ENCODE measurements at places on chromosomes 6 and 20.

- DNase-seq = no peak
These were observed 26.4 kb downstream of the PNPLA1 start for GRCh38 chr6:36296240-36296639.

GRCh38 chr6:110410511-110410910 is 4.9 kb downstream of the DDO start:
- DNase-seq = no peak

GRCh38 chr6:117961301-117961700 is 54.2 kb downstream of the SLC35F1 start:
- DNase-seq = no peak

DNA sequence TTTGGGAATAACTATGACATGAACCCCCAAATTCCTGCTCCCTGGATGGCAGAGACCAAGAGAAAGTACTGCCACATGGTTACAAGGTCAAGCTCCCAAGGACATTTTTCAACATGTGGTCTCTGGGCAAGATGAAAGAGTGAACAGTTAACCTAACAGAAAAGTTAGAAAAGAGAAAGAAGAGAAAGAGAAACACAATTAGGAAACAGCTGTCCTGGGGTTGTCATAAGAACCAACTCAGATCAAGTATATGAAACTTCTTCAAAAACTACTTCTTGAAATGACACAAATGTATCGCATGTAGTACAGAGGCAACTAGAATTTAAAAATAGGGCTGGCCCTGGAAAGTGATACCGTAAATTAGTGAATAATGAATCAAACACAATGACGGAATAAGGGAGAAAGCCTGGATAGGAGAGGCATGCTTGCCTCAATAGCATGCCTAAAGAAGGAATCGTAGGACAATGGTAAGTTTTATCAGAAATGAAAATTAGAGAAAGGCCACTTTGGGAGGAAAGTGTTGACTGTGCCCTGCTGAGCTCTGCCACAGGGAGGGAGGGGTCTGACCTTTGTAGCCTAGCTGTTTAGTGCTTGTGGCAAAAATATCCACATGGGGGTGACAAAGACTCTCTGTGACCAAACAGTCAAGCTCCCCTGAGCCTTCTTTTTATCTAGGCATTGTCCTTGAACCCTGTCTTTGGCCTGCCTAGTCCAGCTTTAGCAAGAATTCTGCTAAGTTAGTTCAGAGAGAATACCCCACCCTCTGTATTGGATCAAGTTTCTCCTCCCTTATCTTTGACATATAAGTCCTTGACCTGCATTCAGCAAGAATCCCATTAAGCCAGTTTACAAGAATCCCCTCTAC is 4.3 kb upstream of the DCBLD1 start:
- DNase-seq = peak; percentile 26

DNA sequence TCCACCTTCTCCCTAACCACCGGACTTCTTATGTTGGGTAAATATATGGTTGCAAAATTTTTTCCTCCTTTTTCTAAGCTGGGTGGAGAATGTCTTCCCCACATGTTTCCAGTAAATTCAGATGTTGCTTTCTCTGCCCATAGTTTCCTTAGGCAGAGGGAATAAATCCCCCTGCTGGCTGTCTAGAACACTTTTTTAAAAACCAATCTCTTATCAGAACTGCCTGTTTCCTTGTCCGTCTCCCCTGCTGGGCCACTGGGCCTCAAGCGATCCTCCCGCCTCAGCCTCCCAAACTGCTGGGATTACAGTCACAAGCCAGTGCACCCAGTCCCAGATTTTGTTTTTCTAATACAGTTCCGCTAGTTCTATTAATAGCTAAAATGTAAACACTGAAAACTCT is 9.9 kb upstream of the WFDC2 start:
- no peak for DNase-seq

DNA sequence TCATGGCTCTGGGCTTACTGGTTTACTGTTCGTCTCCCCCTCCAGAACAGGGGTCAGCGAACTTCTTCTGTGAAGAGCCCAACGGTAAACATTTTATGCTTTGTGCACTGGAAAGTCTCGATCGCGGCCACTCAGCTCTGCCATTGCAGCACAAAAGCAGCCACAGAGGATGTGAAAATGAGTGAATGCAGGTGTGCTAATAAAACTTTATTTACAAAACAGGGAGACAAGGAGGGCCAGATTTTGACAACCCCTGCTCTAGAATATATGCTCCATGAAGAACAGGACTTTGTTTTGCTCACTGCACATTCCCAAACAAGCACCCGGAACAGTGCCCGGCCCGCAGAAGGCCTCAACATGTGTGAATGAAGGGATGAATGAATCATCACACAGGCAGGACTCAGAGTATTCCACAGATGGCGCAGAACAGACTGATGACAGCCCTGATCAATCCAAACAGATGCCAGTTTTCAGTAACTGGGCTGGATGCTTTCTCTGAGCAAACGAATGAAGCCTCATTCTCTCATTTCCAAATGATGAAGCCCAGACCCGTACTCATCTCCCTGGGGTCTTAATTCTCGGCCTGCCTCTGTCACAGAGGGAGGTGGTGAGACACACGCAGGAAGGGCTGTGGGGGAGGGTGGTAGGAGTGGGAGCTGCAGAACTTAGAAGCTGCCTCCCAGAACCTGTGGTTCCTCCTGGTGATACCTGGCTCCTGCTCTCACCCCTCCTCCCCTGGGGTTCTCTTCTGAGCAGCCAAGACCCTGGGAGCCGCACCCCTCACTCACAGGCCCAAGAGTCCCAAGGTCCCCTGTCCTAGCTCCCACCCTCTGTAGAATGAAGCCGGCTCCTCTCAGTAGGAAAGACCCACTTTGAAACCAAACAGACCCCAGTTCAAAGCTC is 196.4 kb downstream of the PREX1 start:
- no peak for DNase-seq

- DNase-seq = peak; percentile 57
These were observed 107.1 kb upstream of the BACH2 start for GRCh38 chr6:90403489-90404381.

GRCh38 chr6:4434655-4435054 is 299.3 kb upstream of the ECI2 start:
- no peak for DNase-seq

DNA sequence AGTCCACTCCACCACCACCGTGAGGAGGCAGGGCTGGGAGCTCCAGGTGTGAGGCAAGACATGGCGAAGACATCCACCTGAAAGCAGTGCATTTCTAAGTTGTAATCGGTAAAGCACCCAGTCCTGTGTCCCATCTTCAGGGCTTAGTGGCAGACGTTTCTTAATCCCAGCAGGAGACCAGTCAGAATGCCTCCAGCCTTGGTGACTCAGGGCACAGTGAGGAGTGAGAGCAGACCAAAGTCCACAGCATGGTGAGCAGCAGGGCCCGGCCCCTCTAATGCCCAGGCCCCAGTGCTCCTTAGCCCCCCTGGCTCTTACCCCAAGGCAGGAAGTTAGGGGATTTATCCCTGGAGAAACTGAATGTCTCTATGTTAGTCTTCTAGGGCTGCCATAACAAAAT is 183.9 kb downstream of the SYNDIG1 start:
- DNase-seq = no peak

DNA sequence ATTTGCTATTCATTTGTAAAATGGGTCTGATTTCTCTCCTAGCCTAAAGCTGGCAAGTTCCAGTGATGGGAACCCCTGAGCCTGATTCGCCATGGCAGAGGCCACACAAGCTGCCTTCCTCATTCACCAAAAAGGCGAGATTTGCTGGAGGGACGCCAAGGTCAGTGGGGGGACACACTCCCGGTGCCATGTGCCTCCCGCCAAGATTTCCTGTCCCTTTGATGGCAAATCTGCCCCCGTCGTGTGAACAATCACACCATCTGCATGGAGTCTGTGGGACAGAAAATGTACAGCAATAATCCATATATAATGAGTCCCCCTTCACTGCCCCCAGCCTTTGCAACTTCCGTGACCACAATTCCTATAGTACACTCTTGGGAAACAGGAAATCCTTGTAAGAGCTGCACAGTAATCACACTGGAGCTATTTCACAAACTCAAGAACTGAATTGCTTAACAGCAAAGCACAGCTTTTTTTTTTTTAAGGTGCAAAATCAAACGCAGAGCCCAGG is 15.7 kb upstream of the IGF2R start:
- no peak for DNase-seq

DNA sequence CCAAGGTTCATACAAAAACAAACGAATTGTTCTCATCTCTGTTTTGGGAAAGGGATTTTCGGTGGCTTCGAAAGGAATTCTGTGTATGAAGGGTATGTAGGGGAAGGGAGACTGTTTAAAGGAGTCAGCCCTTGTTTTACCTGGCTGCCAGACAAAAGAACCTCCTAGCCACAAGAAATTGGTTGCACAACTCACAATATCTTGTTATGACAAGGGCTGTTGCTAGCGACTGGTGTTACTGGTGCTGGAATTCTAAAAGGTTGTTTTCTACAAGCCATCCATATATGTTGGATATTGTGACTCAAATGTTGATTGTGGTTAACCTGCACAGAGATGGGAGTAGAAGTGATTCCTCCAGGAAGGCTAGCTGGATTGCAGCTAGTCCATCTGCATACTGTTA is 34.6 kb upstream of the CITED2 start:
- no peak for DNase-seq

DNA sequence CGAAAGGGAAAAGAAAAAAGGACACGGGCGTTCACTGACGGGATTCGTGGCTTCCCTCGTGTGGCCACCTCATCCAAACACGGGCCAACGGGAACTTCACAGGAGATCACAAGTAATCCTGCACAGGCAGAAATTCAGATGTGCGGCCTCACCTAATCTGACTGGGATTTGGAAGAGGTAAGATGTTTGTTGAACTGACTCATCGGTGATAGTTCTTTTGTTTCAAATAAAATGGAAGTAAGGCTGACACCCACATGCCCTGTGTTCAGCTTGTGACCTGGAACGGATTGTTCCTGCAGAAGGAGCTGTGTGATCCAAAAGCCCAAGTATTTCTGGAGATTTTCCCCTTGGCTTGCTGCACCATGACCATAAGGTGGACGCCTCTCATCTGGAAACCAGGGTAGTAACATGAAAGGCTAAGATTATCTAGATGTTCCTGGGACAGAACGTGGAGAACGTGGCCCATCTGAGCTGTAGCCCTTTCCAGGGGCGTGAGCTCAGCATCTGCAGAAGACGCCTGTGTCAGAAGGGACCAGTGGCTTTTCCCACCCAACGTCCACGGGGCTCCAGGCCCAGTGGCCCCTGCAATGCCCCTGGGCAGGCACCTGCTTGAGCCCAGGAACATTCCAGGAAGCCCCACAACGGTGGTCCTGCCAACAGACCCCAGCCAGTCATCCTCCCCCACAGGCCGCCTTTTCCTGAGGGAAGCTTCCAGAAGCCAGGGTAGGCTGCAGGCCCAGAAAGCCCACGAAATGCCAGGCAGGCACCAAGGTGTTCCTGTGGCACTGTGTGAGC is 39.7 kb downstream of the DLL1 start:
- no peak for DNase-seq

GRCh38 chr20:22346716-22347115 is 237.7 kb downstream of the FOXA2 start:
- no peak for DNase-seq

- DNase-seq = no peak
These were observed 78.0 kb upstream of the SLC22A16 start for GRCh38 chr6:110554441-110554840.

DNA sequence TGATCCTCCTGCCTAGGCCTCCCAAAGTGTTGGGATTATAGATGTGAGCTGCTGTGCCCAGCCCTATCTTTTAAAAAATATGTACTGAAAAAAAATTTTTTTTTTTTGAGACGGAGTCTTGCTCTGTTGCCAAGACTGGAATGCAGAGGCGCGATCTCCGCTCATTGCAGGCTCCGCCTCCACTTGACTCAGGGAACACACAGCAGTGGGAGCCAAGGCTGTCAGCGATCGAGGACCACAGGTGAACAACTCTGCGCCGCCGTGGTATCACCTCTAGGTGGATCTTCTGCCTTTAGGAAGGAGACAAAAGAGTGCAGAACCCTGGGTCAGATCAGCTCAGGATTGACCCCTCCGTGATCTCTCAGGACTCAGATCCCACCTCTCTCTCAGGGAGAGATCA is 13.7 kb downstream of the RAET1E start:
- DNase-seq = peak; percentile 43

DNA sequence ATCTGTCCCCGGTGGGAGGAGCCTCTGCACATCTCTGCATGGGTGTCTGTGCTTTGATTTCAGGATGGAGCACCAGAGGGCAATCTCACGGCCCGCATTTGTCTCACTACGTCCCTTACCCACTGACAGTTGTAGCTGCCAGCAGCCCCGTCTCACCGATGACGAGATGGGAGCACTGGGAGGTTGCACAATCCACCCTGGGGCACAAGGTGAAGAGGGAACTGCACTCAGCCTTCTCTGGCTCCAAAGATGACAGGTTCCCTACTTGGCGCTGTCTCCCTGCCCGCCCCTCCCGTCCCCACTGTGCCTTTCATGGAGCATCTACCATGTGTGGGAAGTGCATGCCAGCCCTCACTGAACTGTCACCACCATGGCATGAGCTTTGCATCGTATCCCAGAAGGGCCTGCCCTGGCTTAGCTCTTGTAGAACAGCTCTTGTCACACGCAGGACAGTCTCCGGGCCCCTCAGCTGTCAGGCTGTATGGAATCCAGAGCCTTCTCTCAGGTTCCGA is 99.9 kb upstream of the PMEPA1 start:
- DNase-seq = no peak

- DNase-seq = no peak
These were observed 71.0 kb upstream of the SPACA1 start for GRCh38 chr6:87976616-87977015.

DNA sequence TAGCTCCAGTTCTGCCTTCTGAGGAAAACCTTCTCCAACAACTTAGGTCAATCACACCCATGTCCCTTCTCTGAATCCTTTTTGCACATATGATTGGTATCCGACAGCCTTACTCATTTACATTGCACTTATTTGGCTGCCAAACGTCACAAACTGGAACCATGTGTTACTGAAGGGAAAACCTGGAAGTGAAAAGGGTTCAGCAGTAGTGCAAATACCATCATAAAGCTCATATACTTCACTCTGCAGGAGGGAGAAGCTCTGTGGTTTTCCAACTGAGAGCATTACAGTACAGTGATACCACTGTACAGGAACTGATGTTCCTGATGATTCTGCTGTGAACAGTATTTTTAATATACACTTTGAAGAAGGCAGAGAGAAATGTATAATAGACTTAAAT is 87.8 kb downstream of the SLC16A10 start:
- no peak for DNase-seq

- peak; percentile 69 for DNase-seq
These were observed 18.3 kb upstream of the NHSL1 start for GRCh38 chr6:138517635-138518034.

GRCh38 chr6:151131324-151132007 is 108.3 kb upstream of the AKAP12 start:
- DNase-seq = no peak

- no peak for DNase-seq
These were observed 96.0 kb downstream of the MAP3K5 start for GRCh38 chr6:136696238-136696637.

- DNase-seq = no peak
These were observed 15.6 kb downstream of the FBXO9 start for GRCh38 chr6:53080813-53081212.
